ENCODE measurements at places on chromosomes 11 and 22.

- DNase-seq: no peak
These were observed 163.0 kb downstream of the SPON1 start for GRCh38 chr11:14125529-14125928.

DNA sequence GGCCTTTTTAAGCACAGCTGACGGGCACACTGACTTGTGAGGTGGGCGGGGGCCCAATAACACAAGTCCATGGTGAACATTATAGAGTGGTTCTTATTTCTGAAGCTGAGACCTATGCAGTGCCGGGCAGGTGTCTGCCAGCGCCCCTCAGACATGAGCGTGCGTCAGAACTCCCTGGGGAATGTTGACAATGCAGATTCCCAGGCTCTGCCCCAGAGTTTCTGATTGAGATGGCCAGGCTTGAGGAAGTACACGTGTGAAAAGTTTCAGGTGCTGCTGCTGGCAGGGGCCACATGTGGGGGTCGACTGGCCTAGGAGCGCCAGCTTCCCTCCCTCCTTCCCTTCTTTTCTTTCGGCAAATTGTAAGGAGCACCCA, 46.2 kb downstream of the TPCN2 start:
- DNase-seq: no peak

DNA sequence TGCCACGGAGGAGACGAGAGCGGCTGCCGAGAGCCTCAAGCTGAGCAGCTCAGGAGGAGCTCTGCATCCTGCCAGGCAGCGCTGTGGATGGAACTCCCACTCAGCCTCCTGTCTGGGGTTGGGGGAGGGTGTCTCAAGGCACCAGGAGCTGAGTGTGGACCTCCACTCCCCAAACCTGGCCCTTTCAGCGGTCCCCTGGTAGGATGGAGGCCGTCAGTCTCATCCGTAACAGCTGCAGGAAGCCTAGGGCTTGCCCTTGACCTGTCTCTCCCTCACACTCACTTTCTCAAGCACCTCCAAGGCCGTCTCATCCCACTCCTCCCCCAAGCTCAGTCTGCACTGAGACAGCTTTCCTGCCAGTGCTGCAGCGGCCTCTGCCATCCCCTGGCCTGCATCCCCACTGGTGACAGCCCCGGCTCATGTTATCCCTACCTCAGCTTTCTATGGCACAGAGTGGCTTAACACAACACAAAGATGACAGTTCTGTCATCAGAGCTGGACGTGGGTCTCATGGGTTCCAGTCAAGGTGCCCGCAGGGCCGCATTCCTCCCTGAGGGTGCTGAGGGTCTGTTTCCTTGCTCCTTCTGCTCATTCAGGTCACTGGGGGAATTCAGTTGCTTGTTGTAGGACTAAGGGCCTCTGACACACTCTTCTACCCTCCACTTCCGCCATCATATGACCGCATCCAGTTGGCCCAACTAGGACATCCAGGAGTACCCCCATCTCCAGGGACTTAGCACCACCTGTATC, 341.9 kb upstream of the B3GAT1 start:
- no peak for DNase-seq

DNA sequence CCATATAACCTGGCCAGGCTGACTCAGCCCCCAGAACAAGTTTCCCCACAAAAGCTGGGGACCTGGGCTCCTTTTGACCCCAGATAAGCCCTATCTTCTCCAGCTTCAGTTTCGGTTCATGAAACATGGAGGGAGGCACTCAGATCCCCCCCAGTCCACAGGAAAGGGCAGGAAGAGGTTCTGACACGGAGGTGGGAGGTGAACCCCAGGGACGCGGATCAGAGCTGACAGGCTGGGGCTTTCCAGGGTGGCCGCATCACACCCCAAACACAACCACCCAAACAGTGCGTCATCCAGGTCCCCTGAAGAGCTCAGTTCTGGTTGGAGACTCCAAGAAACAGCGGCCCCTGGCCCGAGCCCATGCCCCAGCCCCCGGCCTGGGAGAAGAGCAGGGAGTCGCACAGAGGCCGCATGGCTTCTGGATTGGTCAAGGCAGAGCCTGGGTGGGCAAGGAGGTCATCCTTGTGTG, 44.3 kb upstream of the A4GALT start:
- no peak for DNase-seq
